ENCODE measurements at places on chromosomes 4 and X.

DNA sequence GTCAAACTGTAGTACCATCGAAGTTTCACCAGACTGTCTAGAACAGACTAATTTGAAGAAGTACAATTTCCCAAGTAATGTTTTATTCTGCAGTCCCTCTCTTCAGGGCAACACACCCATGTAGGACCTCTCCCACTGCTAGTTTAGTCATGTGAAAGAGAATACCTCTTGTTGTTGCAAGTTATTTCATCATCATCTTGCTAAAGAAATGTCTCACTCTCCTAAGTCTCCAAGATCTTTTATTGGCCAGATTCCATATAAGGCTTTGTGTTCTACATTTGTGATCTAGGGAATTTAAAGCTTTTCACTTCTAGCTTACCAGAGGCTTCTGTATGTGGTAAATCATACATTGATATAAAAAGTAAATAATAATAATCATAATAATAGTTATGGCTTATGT is 745.3 kb upstream of the MAGEB2 start:
- DNase-seq: no peak

DNA sequence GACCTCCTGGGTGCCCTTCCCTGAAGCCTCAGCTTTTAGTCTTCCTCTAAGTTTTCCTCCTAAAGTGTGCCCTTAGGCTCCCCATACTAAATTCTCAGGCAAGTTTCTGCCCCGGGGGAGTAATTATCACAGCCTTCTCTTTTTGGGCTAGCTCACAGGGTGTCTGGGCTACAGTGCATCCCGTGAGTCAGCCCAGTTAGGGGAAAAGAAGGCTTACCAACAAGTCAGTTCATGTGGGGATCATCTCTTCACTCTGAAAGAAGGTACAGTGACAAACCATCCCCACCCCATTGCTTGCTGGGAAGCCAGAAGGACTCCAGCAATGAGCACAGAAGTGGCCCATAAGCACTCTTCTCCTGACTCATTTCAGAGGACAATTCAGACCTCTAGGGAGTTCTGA is 134.7 kb upstream of the FAM9C start:
- no peak for DNase-seq

DNA sequence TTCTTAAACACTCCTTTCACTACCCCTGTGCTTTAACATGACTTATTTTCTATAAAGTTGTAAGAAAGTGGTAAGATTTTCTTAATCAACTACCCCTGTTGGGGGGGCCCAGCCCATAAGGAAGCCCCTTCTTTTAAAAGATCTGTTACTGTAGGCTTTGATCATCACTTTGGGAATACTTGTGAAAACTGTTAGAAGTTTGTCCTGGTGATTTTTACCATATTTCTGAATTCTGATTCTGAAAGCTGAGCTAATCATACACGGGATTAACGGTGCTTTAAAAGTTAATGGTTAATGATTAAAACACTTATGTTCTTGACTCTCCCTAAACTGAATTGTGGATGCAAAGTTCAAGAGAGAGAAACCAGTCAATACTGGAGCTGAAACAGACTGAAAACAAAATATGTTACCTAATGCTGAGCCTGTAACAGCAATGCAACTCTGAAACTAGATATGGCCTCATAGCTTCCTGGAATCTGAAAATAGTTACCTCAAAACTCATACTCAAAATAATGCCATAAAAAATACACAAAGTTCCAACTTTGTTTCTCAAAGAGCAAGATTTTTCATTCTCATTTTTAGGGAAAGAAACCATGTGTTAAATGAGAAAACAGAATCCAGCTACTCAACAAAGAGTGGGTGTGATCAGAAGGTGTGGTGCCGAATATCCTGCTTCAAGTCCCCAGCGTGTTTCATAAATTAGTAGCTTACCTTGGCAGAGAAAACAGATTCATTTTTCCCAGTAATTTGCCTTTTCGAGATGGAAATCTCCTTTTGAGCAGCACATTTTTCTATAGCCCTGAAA is 31.6 kb downstream of the ADH7 start:
- no peak for DNase-seq

DNA sequence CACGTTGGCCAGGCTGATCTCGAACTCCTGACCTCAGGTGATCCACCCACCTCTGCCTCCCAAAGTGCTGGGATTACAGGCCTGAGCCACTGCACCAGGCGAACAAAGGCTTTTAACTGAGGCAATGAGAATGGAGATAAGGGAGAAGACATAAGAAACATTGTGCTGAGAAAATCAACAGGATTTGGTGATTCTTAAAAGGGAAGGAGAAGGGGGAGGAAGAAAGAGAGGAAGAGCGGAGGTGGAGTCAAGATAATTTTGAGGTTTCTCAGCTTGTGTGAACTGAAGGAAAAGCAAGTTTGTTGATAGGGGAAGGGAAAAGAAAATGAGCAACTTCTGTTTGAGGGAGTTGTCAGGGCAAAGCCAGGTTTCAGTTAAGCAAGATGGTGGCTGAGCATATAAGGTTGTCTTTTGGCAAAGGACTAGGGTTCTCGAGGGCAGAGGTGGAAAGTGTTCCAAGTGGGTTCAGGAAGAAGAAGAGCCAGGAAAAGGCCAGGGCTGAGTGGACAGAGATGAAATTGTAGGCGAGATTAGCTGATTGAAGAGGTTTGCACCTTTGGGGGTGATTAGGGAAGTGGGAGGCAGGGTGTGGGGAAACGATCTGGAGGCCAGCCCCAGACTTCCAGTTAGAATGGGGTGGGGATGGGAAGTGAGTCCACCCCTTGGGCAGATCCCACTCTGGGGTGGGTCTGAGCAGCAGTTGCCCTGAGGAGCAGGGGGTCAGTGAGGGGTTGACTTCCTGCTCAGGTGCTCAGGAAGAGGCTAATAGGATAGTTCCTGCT is 7.8 kb downstream of the DOCK11 start:
- DNase-seq: no peak

DNA sequence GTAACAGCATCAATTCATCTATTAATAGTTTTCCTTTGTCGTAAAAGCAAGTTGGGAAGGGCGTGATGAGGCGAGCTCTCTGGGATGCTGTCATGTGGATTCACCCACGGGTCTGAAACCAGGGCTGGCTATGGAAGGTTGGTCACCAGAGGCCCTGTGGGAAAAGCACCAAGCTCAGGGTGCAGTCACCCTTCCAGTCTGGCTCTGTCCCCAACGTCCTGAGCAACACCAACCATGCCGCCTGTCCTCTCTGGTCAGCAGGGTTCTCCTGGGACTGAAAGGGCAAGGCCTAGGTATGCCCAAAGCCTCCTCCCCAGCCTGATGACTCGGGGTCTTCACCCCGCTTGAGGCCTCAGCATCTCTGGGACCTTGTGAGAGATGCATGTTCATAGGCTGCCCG is 97.2 kb upstream of the MSX1 start:
- DNase-seq: no peak

GRCh38 chr4:31947101-31947500 is 1226.9 kb downstream of the PCDH7 start:
- no peak for DNase-seq

GRCh38 chr4:105712766-105713165 is 4.2 kb downstream of the GSTCD start:
- DNase-seq: no peak

GRCh38 chr4:105126311-105127169 is 20.1 kb upstream of the TET2 start:
- no peak for DNase-seq

- DNase-seq: no peak
Measured at GRCh38 chrX:133645256-133645655, 230.0 kb upstream of the GPC4 start.

GRCh38 chrX:79195027-79195426 is 50.5 kb downstream of the GPR174 start:
- DNase-seq: no peak

- no peak for DNase-seq
Measured at GRCh38 chr4:159639671-159640323, 536.9 kb downstream of the RAPGEF2 start.

GRCh38 chrX:85992811-85993229 is 54.5 kb downstream of the CHM start:
- DNase-seq: no peak

GRCh38 chrX:132188175-132188574 is 31.1 kb downstream of the RAP2C start:
- DNase-seq: no peak

DNA sequence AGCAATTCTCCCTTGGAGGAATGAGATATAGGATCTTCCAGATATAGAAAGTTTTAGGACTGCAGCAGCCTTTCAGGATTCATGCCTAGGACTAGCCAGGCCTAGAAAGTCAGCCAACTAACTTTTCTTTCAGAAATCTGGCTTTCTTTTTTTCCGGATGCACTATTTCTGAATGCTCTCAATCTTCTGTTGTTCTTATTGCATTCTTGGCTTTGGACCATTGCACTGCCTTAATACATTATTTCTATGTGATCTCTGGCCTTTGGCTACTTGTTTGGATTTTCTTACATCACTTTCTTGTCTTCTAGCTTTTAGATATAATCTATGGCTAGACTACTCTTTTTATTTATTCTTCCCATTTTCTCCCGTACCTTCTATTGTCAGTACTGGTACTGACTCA is 813.1 kb upstream of the HTR2C start:
- no peak for DNase-seq

DNA sequence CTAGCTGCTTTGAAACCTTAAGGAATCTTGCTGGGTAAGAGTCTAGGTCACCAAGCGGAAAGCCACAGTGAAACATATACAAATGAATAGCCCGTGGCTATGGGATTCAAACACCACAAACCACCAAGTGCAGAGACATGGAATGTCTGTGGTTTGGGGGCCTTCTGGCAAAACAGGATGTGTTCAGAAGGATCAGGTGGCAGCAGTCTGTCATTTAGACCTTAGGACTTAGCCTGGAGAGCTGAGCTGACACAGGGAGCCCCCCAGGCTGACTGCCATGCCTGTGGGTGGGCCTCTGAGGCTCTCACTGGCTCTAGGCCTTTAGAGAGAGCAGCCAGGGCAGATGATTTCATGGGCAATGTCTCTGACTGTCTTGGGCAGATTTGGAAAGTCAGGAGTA is 225.6 kb downstream of the FBXW7 start:
- no peak for DNase-seq

DNA sequence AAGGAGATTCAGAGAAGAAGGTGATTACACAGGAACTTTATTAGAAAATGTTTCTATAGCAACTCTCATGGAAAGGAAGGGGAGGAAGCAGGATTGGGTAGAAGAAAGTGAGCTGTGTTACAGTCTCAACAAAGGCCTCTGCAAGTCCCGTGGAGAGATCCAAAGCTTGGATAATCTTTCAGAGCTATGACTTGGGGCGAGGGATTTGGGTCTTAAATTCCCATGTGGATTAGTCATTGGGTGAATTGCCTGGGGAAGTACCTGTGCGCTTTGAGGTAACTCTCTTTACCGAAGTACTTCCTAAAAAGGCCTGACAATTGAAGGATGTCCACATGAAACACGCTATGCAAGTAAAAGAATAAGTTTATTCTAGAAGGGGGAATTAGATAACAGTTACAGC is 133.8 kb upstream of the ANKRD50 start:
- no peak for DNase-seq

DNA sequence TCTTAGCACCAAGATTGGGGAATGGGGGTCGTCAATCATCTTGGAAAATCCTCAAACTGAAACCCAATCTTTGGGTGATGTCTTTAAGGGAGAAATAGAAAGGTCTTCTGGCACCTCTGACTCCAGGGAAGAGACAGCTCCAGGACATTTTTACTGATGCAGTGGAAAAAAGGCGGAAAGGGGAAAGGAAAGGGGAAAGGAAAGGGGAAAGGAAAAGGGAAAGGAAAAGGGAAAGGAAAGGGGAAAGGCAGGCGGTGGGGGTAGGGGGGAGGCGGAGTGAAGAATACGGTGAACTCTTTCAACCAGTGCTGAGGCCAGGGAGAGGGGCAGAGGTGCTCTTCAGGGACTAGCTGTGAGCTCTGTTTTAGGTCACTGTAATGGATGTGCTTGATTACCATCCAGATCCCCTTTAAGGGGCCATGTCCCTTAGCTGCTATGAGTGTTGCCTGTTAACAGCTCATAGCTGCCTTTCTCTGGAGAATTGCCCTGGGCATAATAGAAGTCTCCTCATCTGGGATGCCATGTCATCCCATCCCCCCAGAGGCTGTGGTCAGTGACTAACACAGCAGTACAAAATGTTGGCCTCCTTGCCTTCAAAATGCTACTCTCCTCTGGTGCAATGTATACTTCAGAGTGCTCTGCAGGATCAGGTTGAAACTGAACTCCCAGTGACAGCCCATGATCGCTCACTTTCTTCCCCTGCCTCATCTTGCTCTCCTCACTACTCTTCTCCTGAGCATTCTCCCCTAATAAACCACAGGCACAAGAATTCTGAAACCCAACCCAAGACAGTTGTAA is 92.4 kb upstream of the AP1S2 start:
- no peak for DNase-seq

All from activated CD4-positive, alpha-beta T cell treated with anti-CD3 and anti-CD28 coated beads, Interleukin-2, amount 50 U/mL, for 1 hour (primary cell).